ENCODE measurements at places on chromosomes 16 and 17.

DNA sequence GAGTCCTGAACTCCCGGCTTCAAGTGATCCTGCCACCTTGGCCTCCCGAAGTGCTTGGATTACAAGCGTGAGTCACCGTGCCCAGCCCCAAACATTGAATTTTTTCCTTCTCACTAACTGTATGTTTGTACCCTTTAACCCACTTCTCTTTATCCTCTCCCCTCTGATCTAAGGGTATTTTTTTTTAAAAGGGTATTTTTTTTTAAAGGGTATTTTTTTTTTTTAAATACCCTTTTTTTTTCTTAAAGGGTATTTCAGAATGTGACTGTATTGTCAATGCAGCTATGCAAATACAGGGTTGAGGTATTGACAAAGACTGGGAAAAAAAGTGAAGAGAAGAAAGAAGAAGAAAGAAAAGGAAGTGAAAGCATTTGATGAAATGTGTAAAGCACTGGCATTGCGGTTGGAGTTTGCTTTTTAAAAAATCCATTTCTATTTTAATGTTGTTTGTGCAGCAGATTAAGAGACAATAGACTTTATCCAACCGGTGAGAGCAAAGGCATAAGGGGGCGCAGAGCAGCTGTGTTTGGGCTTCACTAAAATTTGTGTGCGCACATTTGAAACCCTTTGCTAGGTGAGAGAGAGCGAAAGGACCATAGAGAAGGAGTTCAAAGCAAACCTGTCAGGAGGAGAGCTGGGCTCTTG, 42.4 kb downstream of the SYT17 start:
- no peak for DNase-seq

DNA sequence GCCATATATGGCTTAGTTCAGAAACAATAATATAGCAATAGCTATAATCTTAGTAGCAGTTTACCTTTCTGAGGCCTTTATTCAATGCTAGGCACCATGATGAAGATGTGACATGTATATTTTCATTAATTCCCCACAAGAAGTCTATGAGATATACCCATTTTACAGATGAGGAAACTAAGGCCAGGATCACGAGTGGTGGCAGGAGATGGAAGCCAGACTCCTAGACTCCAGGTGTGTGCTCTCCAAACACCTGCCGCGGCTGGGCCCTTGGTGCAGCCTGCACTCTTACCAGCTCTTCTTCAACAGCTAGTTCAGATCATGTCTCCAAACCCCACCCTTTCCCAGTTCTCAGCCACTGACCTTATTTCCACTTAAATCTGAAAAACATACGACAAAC, 15.2 kb downstream of the NXPH3 start:
- DNase-seq, result no peak

DNA sequence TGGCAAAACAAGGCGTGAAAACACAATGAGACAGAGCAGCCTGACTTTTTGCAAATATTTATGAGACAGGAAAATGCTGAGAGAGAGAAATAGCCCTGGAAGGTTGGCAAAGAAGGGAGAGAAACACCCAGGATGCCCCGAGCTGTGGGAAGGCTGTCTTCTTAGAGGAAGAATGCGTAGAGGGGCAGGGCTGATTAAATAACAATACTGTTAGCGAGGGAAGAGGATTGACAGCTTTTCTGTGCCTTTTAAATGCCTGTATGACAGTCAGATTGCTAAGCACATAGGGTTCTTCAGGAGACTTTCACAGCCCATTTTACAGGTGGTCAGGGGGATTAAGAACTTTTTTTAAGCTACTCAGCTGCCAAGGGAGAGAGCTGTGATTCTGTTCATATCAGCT, 219.2 kb downstream of the SHISA9 start:
- no peak for DNase-seq

GRCh38 chr16:84166796-84167695, 19.8 kb downstream of the TAF1C start:
- DNase-seq, result no peak

DNA sequence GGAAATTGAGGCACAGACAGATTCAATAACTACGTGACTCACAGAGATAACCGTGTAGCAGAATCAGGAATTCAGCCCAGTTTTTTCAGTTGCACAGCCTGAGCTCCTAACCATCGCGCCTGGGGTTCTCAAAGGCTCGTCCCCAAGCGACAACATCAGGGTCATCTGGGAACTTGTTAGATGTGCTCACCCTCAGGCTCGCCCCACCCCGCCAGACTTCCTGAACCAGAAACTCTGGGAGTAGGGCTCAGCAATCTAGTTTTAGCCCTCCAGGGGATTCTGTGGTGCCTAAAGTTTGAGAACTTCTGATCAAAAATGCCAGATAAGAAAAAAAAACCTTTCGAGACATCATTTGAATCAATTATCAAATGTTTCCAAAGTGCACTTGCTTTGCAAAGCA, 559.8 kb downstream of the WWOX start:
- no peak for DNase-seq

DNA sequence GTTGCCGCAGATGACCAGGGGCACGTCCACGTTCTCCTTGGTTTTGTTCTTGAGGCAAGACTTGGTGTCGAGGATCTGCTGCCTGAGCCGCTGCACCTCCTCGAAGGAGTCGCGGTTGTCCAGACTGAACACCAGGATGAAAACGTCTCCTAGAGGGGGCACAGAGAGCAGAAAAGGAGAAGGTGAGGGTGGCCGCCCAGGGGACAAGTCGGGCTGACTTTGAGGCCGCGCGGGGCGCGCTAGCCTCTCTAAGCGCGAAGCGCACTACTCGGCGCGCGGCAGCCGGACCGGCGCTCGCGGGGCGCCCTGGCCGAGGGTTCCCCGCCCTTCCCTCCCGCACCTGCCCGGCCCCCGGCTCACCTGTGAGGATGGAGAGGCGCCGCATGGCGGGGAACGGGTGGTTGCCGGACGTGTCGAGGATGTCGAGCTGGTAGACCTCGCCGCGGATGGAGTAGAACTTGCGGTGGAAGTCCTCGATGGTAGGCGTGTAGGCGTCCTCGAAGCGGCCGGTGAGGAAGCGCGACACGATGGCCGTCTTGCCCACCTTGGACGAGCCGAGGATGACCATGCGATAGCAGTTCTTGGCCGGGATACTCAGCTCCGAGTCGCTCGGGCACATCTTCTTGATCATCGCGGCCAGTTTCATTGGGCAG, 533 bp downstream of the RASD1 start:
- DNase-seq, result no peak

DNA sequence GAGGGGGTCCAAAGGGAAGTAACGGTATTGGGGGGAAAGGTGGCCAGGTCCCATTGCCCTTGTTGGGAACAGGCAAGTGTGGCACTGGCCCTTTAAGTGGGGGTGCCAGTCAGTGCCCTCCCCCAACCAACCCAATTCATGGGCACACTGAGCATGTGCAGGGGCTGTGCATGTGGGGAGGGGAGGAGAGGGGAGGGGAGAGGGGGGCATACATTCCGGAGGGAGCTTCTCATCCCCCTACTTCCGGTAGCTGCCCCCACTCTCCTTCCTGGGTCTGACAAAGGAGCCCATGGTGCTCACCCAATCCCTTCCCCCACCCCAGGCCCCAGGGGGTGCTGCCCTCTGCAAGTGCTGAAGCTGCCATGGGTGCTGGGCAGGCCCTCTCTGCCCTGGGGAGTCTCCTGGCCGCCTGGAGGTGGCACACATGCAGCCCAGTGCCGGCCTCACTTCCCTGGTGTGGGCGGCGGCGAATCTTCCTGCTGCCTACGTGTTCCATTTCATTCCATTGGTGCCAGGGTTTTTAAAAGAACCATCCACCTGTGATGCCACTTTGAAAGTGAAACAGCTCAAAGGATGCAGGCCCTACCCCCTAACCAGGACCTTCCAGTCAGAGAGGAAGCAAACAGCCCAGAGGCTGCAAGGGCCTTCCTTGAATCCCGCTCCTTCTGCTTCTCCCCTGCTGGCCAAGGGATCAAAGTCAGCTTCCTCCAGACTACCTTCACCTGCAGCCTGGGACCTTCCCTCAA, 11.0 kb downstream of the HEXIM2 start:
- DNase-seq, result peak; percentile 36

DNA sequence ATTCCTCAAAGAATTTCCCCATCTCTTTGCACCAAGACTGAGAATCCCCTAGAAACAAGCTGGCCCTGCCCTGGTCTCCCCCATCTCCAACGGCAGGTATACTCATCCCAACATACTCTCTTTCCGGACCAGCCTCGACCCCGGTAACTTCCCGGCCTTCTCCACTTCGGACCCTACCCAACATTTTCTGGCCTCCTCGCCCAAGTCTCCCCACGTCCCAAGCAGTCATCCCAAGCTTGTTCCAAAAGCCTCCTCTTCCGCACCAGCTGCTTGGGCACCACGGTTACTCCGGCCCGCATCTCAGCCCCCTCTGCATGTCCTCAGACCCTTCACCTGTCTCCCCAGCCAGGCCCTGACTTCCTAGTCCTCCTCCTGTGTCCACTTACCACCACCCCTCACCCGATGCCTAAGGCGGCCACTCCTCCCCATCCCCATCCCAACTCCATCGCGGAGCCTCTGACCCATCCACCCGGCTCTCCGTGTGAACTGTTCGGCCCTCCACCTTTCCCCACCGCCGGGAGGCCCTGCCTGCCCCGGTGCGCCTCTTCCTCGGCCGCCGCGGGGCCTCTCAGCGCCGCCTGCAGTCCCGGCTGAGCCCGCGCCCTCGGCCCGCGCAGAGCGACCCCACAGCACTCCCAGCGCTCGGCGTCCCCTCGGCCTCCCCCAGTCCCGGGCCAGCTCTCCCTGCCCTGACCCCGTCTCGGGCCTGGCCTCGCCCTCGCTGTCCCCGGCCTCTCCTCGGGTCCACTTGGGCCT, 994 bp downstream of the PITPNA start:
- peak; percentile 47 for DNase-seq

DNA sequence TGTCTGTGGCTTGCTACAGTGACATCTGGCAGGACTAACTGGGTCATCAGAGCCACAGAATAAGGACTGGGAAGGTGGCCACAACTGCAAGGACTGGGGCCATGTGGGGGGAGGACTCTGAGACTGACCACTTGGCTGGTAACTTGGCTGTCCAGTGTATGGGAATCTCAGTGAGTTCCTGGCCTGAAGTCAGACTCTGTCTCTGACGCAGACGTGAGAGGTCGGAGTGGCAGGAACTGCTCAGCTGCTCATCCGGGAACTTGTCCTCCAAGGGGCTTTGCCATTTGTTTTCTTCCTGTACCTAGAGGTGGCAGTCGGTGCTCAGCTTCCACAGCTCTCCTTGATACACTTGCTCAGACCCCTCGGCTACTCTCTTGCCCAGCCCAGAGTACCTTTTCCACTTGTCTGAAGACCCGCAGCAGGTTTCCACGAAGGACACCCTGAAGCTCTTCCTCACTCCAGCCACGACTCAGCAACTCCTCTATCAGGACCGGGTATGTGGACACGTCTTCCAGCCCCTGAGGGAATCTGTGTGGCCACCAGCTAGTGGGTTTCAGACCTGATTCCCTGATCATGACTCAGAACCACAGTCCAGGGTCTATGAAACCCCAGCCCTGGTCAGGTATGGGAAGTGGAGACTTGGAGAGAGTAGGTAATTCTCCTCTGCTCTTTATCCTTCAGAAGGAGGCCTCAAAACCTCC, 7.3 kb upstream of the DPEP3 start:
- DNase-seq, result no peak

GRCh38 chr16:25045696-25046381, 30.7 kb upstream of the ARHGAP17 start:
- DNase-seq, result no peak

DNA sequence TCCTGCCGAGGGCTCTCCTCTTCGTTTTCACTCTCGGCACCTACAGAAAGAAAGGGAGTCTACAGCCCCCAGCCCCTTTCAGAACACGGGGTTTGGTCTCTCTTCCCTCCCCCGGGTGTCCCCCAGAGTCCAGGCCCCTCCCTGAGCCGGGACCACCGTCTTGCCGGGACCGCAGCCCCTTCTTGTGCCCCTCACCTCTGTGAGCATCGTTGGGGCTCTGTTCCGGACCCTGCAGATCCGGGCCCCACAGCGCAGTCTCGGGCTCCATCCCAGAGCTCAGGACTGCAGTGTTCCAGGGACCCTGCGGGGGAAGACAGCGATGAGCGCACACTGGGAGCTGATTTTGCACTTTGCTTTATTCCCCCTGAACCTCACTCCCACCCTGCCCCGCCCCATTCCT, 2.8 kb downstream of the ZNF629 start:
- no peak for DNase-seq

- peak; percentile 90 for DNase-seq
Measured at GRCh38 chr17:38559051-38559879, 46.5 kb downstream of the SRCIN1 start.

DNA sequence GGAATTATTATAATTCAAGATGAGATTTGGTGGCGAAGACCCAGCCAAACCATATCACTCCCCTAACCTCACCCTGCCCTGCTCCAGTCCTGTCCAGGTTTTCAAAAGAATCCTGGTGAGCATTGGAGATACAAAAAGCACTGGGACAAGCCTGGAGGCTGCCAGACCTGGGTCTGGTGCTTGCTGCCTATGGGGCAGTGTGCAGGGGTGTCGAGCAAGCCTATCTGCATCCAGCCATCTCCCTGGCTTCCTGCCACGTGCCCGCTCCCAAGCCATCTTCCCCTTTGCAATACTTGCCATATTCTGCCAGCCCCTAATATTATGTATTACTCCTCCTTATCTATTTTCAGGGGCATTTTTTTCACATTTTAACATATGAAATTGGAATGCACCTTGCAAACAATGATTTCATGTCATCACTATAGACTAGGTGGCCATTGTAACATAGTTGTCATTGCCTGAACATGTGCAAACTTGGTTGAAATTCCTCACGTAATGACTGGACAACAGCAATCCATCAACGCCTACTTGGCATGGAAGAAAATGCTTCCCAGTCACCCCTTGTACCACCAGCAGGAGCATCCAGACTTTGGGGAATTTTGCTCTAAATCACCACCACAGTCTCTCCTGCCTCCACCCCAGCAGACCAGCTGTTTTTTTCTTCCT, 8.1 kb upstream of the KDM8 start:
- no peak for DNase-seq

- DNase-seq, result no peak
Measured at GRCh38 chr17:39781031-39781860, 43.5 kb downstream of the GRB7 start.

DNA sequence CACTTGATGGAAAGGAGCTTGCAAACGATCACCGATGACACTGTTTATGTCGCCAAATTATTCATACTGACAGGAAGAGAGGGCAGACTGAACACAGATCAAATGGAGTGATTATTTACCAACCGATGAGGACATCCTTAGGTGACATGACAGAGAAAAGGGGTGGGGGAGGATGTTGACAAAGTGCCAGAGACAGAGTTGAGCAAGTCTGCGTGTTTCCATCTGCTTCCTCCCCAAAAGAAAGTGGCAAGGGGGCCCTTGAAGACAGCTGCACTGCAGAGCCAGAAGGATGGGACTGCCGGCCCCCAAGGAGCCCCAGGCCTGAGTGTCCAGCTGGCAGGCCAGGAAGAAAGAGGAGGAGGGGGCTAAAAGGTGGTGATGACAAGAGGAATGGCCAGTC, 191.0 kb upstream of the RPL38 start:
- DNase-seq, result peak; percentile 3

GRCh38 chr16:5917436-5918195, 820.0 kb upstream of the EEF2KMT start:
- no peak for DNase-seq
